ENCODE measurements at places on chromosomes 5 and 9.

GRCh38 chr9:137247916-137248175 is 3.2 kb upstream of the STPG3 start:
- no peak for DNase-seq

- no peak for DNase-seq
Observed at GRCh38 chr5:3590161-3590966, 5.3 kb upstream of the IRX1 start.

GRCh38 chr9:93280661-93281259 is 96.8 kb downstream of the WNK2 start:
- DNase-seq, result no peak

DNA sequence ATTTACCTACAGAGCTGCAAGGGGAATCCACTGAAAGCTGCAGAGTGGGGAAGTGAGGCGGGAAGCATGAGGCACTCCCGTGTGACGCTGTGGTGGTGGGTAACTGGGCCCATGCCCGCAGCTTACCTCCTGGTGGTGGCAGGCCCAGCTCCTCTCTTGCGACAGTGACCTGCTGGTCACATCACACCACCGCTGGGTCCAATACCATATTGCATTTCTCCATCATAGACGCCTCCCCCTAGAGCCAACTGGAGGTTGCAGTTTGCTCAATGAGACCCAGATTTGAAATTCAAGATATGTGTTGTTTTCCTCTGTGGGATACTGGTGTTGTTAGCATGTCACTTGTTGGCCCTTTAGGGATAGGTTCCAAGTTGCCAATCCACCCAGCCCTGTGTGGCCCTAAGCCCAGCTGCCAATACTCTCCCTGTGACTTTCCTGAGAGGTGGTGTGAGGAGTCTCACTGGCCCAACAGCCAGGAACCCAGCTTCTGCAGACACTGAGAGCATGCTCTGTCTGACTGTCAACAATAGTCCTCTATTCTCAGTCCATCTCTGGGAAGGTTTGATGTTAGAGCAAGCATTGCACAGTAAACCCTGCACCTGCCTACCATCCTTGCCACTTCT is 428.3 kb downstream of the GADD45G start:
- DNase-seq, result no peak

DNA sequence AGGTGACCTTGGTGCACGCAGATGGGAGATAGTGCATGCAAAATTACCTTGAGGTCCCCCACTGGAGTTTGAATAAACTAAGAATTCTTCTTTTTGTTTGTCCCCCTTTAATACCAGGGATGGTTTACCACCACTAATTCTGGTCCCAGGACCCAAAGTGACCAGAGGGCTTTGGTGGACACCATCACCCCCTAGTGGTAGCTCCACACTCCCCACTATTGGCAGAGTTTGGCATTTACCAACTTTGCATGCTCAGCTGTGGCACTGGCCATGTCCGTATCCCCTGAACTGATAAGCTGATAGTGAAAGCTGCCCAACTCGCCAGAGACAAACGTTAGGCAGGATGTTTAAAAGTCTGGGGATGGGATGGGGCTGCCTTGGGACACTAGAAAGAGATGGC is 3.3 kb downstream of the ASTN2 start:
- DNase-seq, result peak; percentile 29

DNA sequence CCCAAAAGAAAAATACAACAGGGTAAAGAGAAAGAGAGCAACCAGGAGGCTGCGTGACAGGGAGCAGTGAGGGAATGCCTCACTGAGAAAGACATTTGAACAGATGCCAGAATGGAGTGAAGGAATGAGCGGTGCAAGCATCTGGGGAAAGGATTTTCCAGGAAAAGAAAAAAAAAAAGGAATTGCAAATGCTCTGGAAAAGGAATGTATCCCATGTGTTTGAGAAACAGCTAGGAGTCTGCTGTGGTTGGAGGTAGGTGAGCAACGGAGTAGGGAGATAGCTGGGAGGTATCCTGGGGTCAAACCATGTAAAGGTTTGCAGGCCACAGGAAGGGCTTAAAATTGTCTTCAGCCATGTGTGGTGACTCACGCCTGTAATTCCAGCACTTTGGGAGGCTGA is 23.6 kb upstream of the CEMIP2 start:
- no peak for DNase-seq

DNA sequence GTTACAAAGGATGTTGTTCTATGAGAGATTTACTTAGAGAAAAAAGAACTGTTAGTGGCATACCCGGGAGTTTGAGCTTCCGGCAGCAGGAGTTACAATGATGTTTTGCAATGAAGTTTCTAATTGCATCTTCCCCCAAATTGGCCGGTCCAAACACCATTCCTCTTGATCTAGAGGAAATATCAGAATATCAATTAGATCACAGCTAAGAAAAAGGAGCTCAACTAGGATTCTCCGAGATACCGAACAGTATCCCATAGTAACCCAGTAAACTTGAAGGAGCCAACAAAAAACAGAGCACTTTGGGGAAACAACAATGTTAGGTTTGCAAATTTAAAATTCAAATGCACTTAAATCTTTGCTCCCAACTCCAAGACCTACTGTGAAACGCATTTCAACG is 159.5 kb downstream of the TRPM6 start:
- no peak for DNase-seq

DNA sequence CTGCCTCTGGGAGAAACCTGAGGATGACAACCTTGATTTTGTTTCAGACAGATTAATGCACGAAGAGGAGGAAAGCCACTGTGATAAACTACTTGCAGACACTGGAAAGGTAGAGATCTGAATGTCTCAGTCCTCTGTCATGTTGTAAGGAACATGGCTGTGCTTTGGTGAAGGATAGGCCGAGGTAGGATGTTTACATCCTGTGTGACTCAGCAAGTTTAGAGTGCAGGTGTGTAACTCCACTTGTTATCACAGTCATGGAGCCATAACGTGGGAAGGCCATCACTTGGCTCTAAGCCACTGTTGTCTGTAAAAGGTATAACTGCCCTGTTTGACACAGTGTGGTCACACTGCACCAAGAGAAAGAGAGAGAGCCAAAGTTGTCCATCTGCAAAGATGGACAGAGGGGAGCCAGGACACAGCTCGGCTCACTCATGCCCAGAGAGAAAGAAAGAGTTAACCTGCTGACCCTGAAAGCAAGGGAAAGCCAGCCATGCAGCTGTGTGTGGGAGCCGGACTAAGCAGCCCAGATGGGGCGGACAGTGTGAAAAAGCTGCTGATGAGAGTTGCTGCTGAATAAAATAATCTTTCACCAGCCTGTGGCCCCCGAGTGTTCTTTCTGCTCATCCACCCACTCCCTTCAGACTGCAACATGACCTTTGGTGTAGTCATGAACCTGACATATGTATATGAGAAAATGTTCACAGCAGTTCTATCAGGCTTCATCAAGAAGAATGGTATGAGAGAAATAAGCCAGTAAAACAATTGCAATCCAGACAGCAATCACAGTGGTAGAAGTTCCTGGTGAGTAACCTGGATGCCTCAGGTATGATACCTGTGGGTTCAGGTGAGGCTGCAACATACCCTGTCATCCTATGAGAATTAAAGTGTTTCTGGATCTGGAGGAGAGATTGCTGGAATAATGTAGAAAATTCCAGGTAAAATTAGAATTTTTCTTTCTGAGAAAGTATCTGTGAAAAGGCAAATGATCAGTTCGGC is 115.9 kb downstream of the TARS1 start:
- no peak for DNase-seq

DNA sequence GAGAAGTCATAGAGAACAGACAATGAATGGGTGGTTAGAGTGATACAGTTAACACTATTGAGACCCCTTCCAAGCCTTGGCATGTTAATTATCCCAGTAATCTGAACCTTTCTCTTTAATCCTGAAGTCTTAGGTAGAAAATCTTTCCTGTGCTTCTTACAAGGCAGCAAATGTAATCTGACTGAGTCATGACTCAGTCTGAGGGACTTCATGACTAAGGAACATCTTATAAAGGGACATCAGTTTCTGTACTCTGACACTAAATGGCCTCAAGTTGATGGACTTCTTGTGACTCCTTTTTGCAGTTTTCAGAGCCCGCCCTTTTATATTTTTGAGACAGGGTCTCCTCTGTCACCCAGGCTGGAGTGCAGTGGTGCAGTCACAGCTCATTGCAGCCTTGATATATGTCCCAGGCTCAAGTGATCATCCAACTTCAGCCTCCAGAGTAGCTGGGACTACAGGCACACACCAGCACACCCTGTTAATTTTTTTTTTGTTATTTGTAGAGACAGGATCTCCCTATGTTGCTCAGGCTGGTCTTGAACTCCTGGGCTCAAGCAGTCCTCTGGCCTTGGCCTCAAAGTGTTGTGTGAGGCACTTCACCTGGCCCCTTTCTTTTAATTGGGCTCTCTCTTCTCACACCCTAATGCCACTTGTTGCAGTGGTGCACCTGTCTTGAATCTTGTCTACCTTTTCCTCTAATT is 9.5 kb downstream of the EXOSC3 start:
- DNase-seq, result no peak

All from erythroblast (primary cell).